ENCODE measurements at places on chromosomes 12 and 14.

GRCh38 chr12:45305907-45306306 lies 90.0 kb downstream of the ANO6 start:
- no peak for DNase-seq

DNA sequence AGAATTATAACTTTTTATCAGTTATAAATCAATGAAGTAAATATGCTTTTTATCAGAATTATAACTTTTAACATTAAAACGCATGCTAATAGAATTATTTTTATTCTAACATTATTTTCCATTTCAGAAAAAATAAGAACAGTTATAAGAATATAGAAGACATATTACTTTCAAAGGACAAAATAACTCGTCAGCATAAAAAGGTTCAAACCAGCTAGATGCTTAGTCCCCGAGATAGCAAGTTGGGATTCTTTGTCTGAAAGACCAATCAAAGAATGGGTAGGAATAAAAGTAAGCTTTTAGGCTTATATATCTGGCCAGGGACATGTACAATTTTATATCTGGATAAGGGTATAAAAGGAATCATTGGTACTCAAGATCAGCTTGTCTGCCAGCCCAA lies 66.0 kb downstream of the GPR137C start:
- no peak for DNase-seq

DNA sequence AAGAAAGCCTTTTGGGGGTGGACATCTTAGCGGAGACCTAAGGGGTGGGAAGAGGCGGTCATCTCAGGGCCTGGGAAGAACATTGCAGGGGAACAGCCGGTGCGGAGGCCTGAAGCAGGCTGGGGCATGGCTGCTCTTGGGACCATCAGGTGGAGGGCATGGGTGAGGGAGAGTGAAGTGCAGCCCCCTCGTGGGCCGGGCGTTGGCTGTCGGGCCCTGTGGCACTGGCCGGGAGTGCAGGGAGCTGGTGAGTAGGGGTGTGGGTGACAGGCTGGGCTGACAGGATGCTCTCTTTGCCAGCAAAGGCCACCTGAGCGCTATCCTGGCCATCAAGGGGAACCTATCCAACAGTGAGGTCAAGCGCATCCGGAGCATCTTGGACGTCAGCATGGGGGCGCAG lies 11.7 kb downstream of the TNFAIP2 start:
- no peak for DNase-seq

- no peak for DNase-seq
These were observed 17.9 kb downstream of the C12orf43 start for GRCh38 chr12:120998435-120998834.

DNA sequence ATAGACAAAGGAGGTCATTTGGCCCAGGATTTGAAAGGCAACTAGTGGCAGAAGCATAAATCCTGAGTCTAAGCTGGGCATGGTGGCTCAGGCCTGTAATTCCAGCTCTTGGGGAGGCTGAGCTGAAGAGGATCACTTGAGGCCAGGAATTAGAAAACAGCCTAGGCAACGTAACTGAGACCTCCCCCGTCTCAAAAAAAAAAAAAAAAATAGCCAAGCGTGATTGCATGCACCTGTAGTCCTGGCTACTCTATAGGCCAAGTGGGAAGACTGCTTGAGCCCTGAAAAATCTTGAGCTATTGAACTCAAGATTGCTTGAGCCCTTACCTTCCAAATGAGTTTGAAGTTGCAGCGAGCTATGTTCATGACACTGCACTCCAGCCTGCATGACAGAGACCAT lies 7.8 kb downstream of the GON7 start:
- DNase-seq = no peak

GRCh38 chr12:65293735-65294134 lies 15.3 kb downstream of the MSRB3 start:
- no peak for DNase-seq

GRCh38 chr14:99569725-99570543 lies 34.1 kb downstream of the CCDC85C start:
- DNase-seq = no peak

DNA sequence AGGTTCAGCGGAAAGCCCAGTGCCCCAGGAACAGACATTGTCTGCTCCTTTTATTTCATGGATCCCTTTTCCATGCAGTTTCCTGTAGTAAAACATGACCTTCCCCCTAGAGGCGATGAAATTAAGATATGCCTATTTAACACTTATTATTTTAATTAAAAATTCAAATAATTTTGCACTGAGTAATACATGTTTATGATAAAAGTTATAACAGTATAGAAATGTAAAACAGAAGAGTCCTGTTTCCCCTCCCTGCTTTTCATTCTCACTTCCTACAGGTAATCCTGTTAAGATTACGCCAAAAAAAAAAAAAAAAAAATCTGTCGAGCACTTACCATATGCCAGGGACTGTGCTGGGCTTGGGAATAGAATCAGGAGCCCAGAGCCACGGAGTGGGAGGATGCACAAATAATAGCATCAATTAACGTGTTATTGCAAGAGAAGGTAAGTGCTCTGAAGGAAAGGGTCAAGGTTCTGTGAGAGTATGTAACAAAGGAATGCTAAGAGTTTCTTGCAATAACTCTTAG lies 830 bp upstream of the LPCAT3 start:
- DNase-seq = no peak

DNA sequence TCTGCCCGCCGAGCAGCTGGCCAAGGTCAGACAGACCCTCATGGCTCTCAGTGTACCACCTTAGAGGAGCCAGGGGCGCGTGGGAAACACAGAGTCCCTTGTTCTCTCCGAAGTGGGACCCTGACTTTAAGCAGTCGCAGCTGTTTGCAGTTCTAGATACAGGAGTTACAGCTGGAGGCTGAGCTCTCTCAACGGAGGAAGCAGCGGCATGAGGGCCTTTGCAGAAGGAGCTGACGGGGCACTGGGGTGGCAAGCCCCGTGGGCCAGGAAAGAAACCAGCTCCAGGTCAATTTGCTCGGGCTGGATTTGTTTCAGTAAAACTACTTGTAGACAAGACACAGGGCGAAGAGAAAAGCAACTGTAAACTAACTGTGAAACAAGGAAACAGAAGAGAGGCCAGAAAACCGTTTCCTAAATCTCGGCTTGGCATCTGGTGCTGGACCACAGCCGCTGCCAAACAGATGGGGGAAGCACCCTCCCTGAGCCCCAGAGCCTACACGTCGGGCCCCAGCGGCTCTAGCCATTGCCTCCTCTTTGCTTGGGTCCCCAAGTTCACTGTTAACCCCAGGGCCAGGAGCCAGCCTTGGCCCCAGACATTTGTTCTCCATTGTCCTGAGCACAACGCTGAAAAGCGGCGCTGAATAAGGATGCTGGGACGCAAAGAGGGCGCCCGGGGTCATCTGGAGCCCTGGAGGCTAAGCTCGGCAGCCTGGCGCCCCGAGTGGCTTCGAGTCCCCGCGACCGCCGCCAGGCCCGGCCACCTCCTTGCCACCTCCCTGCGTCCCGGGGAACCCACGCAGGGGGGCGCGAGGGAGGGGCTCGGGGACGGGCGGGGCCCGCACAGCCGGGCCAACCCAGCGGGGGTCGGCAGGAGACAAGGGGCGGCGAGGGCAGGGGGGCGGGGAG lies 914 bp upstream of the PACS2 start:
- DNase-seq = no peak

DNA sequence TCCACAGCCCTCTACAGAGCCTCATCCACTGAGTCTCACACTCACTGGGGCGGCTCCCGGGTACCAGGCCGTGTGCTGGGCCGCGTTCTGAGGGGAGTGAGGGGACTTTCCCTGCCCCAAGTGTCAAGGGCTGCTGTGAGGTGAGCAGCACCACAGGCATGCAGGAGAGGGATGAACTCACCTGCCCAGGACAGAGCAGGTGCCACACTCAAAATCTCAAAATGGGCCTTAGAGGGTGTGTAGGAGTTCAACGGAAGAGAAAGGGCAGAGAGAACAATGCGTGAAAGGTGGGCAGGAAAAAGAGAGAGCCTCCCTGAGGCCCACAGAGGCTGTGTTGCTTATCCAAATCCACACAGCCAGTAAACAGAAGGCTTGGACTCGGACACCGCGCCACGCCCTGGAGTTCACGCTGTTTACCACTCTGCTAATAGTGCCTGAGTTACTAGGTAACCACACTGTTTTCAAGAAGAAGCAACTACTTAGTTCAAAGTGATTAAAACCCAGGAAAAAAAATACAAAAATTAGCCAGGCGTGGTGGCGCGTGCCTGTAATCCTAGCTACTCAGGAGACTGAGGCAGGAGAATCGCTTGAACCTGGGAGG lies 32.7 kb downstream of the TSPAN11 start:
- no peak for DNase-seq

DNA sequence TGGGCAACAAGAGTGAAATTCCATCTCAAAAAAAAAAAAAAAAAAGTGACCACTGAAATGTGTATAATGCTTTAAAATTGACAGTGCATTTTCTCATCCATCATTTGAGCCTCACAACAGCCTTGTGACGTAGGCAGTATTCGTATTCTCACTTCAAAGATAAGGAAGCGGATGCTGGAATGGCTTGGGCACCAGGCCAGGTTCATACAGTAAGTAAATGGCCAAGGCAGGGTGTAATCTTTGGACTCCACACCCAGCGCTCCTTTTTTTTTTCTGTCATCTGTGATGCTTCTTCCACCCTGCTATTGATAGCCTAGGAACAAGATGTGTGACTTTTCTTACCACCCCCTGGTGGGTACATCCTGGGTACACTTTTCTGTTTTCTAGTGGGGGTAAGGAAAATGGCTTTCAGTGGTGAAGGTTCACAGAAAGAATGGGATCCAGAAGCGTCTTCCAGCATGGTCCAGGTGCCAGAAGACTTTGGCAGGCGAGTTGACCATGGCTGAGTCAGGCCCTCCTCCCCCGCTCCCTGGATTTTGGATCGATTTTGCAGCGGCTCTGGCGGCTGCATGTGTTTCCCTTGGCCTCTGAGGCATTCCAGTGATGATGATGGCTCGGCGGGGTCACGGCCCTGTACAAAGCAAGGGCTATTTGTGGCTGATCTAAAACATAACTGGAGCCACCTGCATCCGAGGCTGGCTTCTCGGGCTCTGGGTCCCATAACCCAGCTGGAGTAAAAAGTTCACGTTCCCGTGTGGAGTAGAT lies 110.6 kb downstream of the CACNA1C start:
- DNase-seq = no peak

DNA sequence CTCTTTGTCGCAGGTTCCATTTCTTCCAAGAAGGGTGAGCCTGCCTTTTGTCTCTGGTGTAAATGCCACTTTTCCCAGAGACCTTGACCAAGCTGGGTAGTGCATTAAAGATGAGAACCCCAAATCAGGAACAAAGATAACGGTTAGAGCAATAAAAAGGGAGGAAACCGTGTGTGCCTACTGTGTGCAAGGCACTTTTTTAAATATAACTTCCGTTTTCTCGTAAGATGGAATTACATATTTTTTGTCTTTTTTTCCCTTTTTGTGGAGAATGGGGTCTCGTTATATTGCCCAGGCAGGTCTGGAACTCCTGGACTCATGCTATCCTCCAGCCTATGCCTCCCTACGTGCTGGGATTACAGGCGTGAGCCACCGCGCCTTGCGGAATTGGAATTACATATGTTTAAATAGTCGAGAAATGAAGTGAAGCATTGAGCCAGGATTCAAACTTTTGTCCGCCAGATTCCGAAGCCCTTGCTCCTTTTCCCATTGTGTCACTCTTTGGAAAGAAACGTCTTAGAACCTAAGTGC lies 506 bp upstream of the NABP2 start:
- DNase-seq = no peak

DNA sequence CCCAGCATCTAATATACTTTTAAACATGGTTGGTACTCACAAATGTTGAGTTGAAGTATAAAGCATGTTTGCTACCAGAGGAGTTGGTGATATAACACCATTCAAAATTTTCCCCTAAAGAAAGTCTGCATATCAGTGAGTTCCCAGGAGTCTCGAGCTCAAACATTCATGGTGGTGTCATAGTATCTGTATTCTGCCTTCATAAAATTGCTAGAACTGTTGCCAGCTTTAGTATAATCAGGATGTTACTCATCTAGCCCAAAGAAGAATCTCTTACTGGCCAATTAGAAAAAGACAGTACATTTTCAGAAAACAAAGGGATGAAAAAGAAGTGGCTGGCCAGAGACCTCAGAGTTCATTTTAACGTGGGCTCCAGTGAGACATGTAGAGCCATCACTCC lies 374.7 kb downstream of the KCNH5 start:
- no peak for DNase-seq

DNA sequence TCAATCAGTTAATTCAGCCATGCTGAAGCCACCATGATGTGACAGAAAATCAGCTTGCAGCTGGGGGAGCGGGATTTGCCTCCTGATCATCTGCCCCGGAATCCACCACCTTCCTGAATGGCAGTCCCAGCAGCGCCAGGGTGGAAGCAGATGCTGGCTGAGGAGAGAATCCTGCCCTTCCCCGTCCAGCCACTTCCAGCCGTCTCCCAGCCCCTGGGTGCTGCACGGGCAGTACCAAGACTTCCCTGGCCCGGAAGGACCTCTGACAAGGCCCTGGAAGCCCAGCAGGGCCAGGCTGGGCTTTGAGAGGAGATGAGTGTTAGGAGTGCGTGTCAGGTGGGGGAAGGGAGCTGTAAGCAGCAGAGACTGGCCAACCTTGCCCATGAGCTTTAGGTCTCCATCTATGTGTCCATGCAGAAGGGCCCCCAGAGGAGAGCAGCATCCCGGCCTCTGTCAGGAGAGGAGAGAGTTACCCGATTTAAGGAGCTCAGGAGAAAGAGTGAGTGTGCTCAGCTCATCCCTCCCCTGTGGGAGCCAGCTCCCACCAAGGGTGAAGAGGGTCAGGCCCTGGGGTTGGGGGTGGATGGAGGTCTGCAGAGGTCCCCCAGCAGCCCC lies 69.3 kb downstream of the EID3 start:
- no peak for DNase-seq

GRCh38 chr14:67319142-67319541 lies 40.5 kb downstream of the ATP6V1D start:
- DNase-seq = no peak

- no peak for DNase-seq
These were observed 124.8 kb downstream of the C12orf75 start for GRCh38 chr12:105455261-105455660.

DNA sequence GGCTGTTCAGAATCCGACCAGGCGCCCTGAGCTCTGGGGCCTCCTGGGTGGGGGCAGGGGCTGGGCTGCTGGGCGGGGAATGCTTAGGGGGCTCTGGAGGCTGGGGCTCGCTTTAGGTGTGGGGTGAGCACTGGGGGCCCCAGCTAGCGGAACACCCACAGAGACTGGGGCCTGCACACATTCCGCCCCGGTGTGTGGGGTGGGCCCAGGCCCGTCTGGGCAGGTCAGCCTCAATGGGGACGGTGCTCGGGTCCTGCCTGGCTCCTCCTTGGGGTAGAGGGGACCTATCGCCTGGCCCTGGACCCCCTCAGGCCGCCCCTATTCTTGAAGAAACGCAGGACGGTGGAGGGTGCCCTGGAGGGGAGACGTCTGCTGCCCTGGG lies 364.8 kb downstream of the TMEM121 start:
- DNase-seq = no peak

GRCh38 chr12:118655588-118655987 lies 279.2 kb downstream of the SUDS3 start:
- no peak for DNase-seq

DNA sequence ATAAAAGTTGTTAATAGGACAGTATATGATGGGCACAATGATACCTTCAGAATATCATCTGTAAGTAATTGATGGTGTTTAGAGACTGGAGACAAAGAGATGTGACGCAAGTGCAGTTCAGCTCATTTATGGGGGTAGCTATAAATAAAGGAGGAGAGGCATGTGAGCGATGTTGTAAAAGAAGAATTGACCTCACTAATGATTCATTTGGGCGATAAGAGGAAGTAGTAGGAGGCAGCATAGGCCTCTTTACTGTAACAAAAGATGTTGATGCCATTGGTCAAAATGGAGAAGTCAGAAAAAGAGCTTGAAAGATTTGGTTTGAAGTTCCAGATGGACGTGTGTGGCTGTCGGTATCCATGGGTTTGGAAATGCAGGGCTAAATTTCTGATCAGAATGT lies 70.0 kb downstream of the FLRT2 start:
- DNase-seq = no peak

GRCh38 chr12:120130011-120130410 lies 13.5 kb upstream of the RAB35 start:
- DNase-seq = no peak

Data from stimulated activated naive CD4-positive, alpha-beta T cell (primary cell).